ENCODE measurements at places on chromosomes 2 and 18. TPM values are rescaled to one million over a fixed set of nuclear protein-coding genes. Genes with fewer than 3 reads are reported as not detected.

Gene NIF3L1
- 69.7 TPM for total RNA-seq

DNA sequence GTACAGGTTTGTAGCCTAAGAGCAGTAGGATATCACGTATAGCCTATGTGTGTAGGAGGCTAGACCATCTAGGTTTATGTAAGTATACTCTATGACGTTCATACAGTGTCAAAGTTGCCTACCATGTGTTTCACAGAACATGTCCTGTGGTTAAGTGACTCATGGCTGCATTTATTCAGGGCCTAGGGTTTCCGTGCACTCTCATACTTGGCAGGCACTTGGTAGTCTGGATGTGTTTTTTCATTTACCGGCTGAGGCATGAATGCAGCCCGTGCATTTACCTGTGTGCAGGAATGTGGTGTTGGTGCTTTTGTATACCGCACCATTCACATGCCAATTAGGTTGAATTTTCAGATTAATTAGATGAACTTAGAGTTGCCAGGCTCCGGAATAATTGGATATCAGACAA is 43.4 kb downstream of the MYL12B start:
- peak; percentile 87 for DNase-seq

- no peak for DNase-seq
Measured at GRCh38 chr2:133568172-133568571, at the start of gene NCKAP5. Gene NCKAP5 (minus strand): TSS chr2:133568463. CDS start chr2:133517526, 50,937 bp downstream.

Gene ALKAL2
- not detected for total RNA-seq

- no peak for DNase-seq
Measured at GRCh38 chr2:168718622-168719021, 83.8 kb upstream of the NOSTRIN start.

Gene SP140
- 0.65 TPM for total RNA-seq

GRCh38 chr18:66674286-66674685 is 70.4 kb upstream of the CDH19 start:
- no peak for DNase-seq

GRCh38 chr2:161273038-161273760 is 35.0 kb upstream of the PSMD14 start:
- DNase-seq, result peak; percentile 54

Gene C2orf92
- total RNA-seq, result 8.6 TPM

Gene SCN3A
- 0.38 TPM for total RNA-seq

Gene FOSL2
- total RNA-seq, result 39.7 TPM

Gene ESPNL
- total RNA-seq, result 0.29 TPM

DNA sequence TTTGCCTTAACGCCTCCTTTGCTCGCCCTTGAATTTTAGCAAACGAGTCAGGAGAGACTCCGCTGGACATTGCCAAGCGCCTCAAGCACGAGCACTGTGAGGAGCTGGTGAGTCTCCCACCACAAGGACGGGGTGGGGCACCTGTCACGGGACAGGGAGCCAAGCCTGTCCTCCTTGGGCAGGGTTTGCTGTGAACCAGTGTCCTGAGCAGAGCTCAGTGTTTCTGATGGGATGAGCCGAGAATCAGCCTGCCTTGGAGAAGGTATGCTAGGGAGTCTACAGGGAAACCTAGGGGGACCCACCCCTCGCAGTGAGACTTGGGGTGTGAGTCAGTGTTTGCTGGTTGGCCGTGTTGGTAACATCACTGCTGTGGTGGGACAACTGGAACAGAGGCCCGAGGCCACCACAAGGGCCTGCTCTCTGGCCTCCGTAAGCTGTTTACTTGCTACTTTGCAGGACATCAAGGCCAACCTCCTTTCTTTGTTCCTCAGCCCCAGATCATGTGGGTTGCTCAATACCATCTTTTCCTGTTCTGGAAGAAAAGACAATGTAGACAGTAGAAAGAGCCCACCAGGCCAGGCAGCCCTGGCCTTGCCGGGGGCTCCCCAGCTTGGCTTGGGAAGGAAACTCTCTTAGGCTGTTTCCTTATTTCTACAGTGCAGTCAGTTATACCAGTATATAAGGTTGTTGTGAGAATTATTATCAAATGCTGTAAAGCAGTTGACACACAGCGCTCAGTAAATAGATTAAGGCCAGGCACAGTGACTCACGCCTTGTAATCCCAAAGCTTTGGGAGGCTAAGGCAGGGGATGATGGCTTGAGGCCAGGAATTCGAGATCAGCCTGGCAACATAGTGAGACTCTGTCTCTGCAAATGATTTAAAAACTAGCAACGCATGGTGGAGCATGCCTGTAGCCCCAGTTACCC is 42.4 kb downstream of the ITGB1BP1 start:
- peak; percentile 95 for DNase-seq

Gene FNDC4
- 13.4 TPM for total RNA-seq

Gene FAM210A
- 37.9 TPM for total RNA-seq

Gene ANKRD29
- 3.8 TPM for total RNA-seq

- DNase-seq, result no peak
Measured at GRCh38 chr2:236175548-236176150, 7.5 kb upstream of the GBX2 start.

DNA sequence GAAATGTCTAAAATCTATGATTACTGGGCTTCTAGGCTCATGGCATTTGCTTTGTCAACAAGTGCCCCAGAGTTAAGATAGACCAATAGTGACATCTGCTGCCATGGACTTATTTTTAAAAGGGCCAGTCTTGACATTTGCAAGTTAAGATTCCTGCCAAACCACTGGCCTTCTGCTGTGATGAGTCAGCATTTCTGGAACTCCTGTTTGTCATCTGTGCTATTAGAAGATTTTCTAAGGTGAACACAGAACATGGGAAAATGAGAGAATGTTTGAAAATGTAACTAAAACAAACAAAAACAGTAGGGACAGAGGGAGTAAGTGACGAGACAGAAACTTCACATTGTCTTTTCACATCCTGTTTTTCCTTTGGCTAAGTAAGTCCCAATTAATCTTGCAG is 93.7 kb upstream of the WDR75 start:
- peak; percentile 93 for DNase-seq

Gene ECEL1
- total RNA-seq, result not detected

Gene WDR75
- total RNA-seq, result 63.3 TPM

DNA sequence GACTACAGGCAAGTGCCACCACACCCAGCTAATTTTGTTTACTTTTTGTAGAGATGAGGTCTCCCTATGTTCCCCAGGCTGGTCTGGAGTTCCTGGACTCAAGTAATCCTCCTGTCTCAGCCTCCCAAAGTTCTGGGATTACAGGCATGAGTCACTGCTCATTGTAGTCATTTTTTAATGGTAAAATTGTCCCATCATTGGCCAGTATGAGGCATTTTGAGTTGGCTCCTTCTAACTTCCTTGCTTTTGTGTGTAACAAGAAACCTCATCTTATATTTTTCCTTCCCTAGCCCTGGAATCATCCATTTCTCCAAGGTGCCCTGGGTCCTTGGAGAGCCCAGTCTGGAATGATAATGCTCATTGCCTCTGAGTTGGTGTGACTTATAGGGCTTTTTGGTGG is 148.5 kb downstream of the INHBB start:
- no peak for DNase-seq

GRCh38 chr2:223418604-223419199 is 183.5 kb downstream of the SCG2 start:
- DNase-seq, result no peak

GRCh38 chr2:16948710-16949109 is 283.1 kb upstream of the CYRIA start:
- no peak for DNase-seq

- DNase-seq, result no peak
Measured at GRCh38 chr2:170113168-170113894, 64.6 kb upstream of the MYO3B start.

- DNase-seq, result no peak
Measured at GRCh38 chr18:615773-616172, 19.0 kb downstream of the CLUL1 start.
